ENCODE measurements at places on chromosomes 2 and 18.
A peak's percentile ranks its signal among the peaks of the same experiment; 100 is the strongest.

DNA sequence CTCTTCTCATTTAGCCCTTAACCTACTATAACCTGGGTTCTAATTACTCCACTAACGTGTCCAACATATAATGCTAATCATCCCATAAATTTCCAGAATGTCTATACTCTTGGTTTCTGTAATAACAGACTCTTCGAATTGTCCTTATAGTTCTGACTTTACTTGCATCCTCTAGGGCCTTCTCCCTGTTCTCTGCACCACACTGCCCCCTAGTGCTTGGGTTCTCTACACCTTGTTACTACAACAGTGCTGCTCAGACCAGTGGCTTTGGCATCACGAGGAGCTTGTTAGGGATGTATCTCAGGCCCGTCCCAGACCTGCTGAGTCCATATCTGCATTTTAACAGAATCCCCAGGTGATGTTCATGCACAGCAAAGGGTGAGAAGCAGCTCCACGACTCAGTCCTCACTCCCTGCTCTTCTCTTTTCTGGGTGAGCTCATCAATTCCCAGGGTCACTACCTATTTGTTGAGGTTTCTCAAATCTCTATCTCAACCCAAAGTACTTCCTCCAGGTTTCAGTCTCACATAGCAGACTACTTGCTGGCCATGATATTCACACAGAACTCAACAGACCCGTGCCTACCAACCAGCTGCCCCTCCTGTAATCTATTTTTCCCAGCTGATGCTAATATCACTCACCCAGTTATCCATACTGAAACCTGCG is 14.5 kb upstream of the DDX1 start:
- peak; percentile 98 for DNase-seq

DNA sequence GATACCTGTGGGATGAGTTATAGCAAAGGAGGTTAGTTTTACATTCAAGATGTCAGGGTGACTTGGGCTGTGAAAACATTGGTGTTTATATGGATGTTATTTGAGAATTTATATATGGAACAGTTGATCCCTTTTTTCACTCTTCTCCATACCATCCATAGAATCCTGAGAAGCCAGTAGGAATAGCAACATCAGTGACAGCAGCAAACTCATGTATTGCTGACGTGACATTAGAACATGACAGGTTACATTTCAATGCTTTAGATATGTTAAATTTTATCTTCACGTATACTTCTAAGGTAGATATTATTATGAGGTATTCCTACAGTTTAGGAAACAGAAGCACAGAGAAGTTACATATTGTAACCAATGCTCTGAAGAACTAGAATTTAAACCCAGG is 745.2 kb upstream of the GCFC2 start:
- no peak for DNase-seq

DNA sequence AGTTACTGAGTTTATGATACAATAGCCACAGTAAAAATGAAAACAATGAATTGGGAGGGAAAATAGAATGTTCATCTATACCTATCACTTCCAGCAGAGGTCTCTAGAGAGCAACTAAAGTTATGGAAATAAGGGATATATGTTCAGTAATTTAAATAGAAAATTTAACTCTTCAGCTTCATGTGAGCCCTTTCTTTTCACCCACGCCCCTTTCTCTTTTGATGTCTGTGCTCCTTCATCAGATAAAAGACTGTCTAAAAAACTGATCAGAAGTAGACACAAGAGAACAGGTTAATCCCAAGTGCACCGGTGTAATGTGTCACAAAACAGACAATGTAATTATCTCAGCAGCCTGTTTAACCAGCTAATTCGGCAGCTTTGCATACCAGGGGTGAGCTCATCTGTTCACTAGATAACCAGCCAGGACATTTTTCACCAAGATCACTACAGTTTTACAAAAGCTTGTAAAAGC is 238.5 kb upstream of the ERBB4 start:
- DNase-seq, result peak; percentile 70

GRCh38 chr2:146317959-146318358 is 1526.9 kb upstream of the ACVR2A start:
- peak; percentile 5 for DNase-seq

- no peak for DNase-seq
These were observed 52.0 kb downstream of the ANO7 start for GRCh38 chr2:241240320-241241004.

DNA sequence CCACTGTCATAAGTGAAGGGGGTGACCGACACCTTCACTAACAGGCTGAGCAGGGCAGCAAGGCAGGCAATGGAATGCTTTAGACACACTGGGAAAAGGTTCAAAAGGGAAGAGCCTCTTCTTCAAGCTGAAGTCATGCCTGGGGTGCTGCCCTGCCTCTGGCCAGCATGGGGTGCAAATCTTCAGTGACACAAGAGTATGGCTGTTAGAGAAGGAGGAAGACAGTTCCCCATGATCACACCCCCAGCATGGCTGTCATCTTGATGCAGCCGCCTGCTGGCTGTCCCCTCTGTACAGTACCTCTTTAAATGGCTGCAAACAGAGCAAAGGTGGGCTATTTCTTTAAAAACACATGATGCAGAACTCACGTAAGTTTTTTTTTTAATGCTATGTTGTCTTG is 71.9 kb downstream of the INPP4A start:
- DNase-seq, result no peak

Measured in hematopoietic multipotent progenitor cell treated with erythropoietin and hydrocortisone succinate and interleukin-3 and kit ligand, for 6 days (in vitro differentiated cells).